ENCODE measurements at places on chromosomes 1 and 21.

DNA sequence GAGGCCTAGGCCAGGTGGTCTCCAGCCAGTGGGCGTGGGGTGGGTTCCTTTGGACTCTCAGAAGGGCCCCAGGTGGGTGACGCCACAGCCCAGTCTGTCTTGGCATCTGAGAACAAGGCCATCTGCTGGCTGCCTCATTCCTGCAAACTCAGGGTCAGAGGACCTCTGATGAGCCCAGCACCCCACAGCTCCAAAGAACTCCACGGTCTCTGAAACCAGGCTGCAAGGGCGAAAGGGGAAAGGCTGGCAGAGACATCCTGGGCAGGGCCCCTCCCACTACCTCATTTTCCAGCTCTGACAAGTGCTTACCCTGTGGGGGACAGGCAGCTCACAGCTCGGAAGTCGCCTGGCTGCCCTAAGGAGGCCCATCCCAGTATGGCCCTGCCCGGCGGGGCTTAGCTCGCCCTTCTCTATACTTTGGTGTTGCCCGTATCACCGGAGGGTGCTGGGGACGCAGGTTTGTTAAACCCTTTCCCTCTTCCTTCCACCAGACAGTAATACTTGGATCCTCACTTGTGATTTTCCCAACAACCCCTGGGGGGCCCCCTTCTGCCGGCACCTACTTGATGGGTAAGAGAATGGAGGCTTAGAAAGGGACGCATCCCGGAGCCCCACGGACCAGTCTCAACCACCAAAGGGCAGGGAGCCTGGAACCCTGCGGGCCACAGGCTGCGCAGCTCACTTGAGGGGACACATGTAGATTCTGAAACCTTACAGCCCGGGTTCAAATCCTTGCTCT lies 10.9 kb upstream of the EDN2 start:
- no peak for DNase-seq

- no peak for DNase-seq
These were observed 3.8 kb downstream of the QSOX1 start for GRCh38 chr1:180158149-180159147.

GRCh38 chr1:51663105-51663504 lies 46.2 kb downstream of the OSBPL9 start:
- no peak for DNase-seq

GRCh38 chr1:8597455-8597854 lies 220.0 kb downstream of the RERE start:
- no peak for DNase-seq

- peak; percentile 51 for DNase-seq
These were observed 54.9 kb upstream of the DNAJC6 start for GRCh38 chr1:65254320-65255034.

GRCh38 chr21:35226968-35227744 lies 178.1 kb upstream of the RUNX1 start:
- no peak for DNase-seq

DNA sequence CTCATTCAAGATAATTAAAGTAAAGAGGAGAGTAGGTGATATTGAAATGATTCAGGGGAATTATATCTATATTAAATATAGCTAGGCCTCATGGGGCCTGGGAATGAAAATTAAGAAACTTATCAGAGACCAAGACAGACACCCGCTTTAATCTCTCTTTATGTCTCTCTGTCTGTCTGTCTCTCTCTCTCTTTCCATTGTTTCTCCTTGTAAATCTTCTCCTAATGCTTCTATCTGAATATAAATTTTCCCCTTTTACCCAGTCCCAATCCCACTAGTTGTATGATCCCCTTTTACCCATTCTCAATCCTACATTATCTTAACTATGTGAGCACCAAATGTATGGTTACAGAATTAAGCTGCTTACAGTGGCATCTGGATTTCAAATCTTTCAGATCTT lies 61.2 kb downstream of the RGS5 start:
- no peak for DNase-seq

DNA sequence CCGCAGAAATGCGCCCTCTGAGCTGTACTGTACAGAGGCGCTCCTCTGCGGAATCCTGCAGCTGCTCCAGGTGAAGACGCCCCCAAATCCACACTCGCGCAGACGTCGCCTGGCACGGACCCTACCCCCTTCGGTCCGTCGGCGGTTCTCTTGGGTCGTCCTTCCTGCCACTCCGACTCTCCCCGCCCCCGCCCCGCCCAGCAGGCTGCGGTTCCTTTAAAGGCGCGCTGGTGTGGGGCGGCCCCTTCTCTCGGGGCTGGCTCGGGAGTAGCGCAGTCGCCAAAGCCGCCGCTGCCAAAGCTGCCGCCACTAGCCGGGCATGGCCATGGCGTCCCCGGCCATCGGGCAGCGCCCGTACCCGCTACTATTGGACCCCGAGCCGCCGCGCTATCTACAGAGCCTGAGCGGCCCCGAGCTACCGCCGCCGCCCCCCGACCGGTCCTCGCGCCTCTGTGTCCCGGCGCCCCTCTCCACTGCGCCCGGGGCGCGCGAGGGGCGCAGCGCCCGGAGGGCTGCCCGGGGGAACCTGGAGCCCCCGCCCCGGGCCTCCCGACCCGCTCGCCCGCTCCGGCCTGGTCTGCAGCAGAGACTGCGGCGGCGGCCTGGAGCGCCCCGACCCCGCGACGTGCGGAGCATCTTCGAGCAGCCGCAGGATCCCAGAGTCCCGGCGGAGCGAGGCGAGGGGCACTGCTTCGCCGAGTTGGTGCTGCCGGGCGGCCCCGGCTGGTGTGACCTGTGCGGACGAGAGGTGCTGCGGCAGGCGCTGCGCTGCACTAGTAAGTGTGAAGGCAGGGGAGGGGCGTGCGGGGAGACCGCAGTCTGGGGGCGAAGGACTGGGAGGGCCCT lies at the start of gene RASSF5:
TSS of gene RASSF5 (plus strand) at position 248 of the 846 bp plus-strand sequence. CDS start at position 320, 72 bp downstream.
- DNase-seq = peak; percentile 38

GRCh38 chr1:101526813-101527212 lies 290.0 kb downstream of the S1PR1 start:
- no peak for DNase-seq

- DNase-seq = no peak
These were observed 35.9 kb downstream of the FCER1A start for GRCh38 chr1:159338018-159338417.

GRCh38 chr21:41816583-41817165 lies 49.8 kb upstream of the RIPK4 start:
- DNase-seq = peak; percentile 35

DNA sequence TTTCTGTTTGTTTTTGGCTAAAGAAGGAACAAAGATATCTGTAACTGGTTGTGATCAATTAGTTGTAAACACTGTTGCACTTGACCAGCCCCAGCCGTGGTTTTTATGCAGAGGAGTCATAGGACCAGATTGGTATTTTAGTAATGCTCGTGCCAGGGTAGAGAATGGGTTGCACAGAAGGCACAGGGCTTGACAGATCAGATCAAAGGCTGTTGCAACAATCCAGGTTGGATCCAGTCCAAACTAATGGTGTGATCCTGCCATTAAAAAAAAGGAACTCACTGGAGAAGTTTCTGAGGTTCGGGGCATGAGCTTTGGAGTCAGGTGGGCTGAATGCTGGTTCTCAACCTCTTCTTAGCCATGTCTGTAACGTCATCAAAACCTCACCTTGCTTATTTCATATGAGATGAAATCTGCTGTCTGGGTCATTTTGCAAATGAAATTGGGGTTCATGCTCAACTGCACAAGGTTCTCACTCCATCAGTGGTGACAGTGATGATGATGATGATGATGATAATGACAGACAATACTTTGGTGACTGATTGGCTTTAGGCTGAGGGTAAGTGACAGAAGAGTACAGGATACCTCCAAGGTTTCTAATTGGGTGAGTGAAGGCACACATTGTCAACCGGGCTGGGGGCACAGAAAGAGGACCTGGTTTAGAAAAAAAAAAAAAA lies 43.1 kb downstream of the ZNF281 start:
- DNase-seq = no peak
